Neural progenitor cell (in vitro differentiated cells): ENCODE measurements at places on chromosomes 6 and 20. TPM values are rescaled to one million over a fixed set of nuclear protein-coding genes. Genes with fewer than 3 reads are reported as not detected.

The CRISP2 gene
- not detected in 2 replicates for total RNA-seq

DNA sequence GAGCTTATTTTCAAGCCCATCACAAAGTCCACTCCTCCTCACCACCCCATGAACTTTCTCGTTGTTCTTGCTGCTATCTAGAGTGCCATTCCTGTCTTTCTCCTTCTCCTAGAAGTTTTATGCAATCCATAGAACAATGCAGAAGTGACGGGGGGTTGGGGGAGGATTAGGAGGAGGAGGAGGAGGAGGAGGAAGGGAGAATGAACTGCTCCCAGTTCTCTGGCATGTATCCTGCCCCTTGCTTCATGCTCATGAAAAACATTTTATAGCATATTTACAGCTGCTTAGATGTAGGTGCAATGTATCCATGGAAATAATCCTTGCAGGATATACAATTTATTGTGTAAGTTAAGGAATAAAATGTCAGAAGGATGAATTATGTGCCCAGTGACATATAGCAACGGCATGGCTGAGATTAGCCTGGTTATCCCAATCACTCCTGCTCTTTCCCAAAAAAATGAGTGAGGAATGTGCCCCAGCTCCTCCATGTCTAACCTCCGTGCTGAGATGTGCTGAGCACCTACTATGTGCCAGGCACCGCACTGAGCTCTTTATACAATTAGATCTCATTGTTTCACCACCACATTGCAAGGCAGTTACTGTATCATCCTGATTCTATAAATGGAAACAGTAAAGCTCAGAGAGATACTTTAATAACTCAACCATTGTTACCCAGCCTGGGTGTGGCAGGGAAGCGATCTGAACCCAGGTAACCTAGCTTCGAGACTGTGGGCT is 41.6 kb upstream of the TFAP2C start:
- no peaks in the 10 kb centered on the region for H3K36me3 ChIP-seq
- H3K4me3 ChIP-seq = no peak overlapping the region
- H3K4me1 ChIP-seq = no peaks in the 10 kb centered on the region
- no peaks in the 10 kb centered on the region for H3K27me3 ChIP-seq
- no peak overlapping the region for H3K27ac ChIP-seq

DNA sequence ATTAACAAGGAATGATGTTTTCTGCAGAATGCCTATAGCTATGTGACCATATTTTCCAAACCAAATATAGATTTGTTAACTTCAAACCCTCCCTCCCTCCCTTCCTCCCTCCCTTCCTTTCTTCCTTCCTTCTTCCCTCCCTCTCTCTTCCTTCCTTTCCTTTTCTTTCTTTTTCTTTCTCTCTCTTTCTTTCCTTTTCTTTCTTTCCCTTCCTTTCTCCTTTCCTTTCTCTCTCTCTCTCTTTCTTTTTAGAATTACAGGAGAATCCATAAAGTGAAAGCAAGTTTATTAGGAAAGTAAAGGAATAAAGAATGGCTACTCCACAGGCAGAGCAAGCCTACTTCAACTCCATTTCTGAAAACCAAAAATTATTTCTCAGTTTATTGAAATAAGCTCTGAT is 153.0 kb downstream of the AHI1 start:
- H3K27ac ChIP-seq = no peak overlapping the region
- no peak for DNase-seq
- H3K36me3 ChIP-seq = no peaks in the 10 kb centered on the region
- H3K4me1 ChIP-seq = no peaks in the 10 kb centered on the region
- no peaks in the 10 kb centered on the region for H3K27me3 ChIP-seq
- no peak overlapping the region for H3K4me3 ChIP-seq

- peak; percentile 73 for DNase-seq
- H3K36me3 ChIP-seq = no peaks in the 10 kb centered on the region
- no peak overlapping the region for H3K4me3 ChIP-seq
- no peaks in the 10 kb centered on the region for H3K27me3 ChIP-seq
- no peaks in the 10 kb centered on the region for H3K4me1 ChIP-seq
Observed at GRCh38 chr20:5448449-5449118, 131.8 kb upstream of the PROKR2 start.

GRCh38 chr6:170108890-170109587 is 181.8 kb downstream of the DLL1 start:
- no peaks in the 10 kb centered on the region for H3K27me3 ChIP-seq
- no peak overlapping the region for H3K4me3 ChIP-seq
- DNase-seq = no peak
- no peak overlapping the region for H3K27ac ChIP-seq
- no peaks in the 10 kb centered on the region for H3K36me3 ChIP-seq

GRCh38 chr20:41072915-41073314 is 44.3 kb downstream of the TOP1 start:
- no peaks in the 10 kb centered on the region for H3K27me3 ChIP-seq
- peaks cover 18% of the 10 kb centered on the region for H3K4me1 ChIP-seq
- peak overlapping the region; percentile 40 for H3K27ac ChIP-seq
- no peak for DNase-seq

The RTN4IP1 gene
- 10.2 and 11.8 TPM in 2 replicates for total RNA-seq

The BCAS1 gene
- not detected in 2 replicates for total RNA-seq

The CALHM4 gene
- total RNA-seq = not detected in 2 replicates

DNA sequence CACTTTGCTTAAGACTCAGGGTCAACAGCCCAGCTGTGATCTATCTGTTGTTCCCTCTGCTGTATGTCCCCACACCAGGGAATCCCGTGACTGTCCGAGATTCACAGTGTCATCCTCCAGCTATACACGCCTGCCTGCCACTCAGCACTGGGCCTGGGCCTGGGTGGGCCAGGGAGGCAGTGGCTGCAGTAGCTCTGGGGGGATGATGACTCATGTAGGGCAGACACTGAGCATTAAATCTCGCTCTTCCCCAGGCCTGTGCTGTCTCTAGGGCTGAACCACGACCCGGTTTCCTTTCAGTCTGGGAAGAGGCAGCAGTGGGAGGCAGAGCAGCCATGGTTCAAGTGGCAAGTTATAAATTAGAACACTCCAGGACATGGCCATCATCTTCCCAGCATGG is 173.9 kb downstream of the LRFN2 start:
- no peaks in the 10 kb centered on the region for H3K36me3 ChIP-seq
- no peak overlapping the region for H3K27ac ChIP-seq
- no peaks in the 10 kb centered on the region for H3K27me3 ChIP-seq
- no peak for DNase-seq
- no peak overlapping the region for H3K4me3 ChIP-seq
- peaks cover 7% of the 10 kb centered on the region for H3K4me1 ChIP-seq

DNA sequence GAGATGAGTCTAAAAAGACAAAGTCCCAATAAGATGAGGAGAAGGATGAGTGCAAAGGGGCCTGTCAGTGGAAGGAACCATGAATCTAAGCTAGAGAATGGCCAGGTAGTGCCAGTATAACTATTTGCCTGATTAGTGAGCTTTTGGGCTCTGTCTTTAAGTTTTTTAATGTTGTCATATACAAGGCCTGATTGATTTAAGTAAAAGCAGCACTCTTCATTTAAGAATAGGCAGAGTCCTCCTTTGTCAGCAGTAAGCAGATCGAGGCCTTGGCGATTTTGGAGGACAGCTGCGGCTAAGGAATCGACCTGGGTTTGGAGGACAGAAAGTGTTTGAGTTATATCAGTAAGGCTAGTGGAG is 753.4 kb upstream of the ADGRB3 start:
- H3K4me1 ChIP-seq = no peaks in the 10 kb centered on the region
- no peak overlapping the region for H3K4me3 ChIP-seq
- no peaks in the 10 kb centered on the region for H3K27me3 ChIP-seq
- H3K27ac ChIP-seq = no peak overlapping the region
- H3K36me3 ChIP-seq = no peaks in the 10 kb centered on the region

DNA sequence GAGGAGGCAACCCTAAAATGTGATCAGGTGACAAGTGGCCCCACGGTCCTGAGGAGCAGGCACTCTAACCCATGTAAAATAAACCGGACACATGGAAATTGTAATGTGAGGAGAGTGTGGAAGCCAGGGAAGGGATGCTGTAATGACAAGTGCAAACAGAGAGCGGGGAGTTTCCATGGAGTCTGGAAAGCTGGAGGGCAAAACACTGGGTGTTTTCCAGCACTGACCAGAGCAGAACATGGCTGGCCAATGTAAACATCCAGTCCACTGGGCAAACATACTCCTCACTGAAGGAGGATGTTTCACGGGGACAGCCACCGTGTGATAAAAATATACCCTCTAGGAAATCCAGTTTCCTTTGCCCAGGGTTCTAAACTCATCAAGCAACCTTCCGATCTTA is 219.0 kb upstream of the JARID2 start:
- no peak overlapping the region for H3K4me3 ChIP-seq
- no peaks in the 10 kb centered on the region for H3K36me3 ChIP-seq
- no peak overlapping the region for H3K27ac ChIP-seq
- no peaks in the 10 kb centered on the region for H3K27me3 ChIP-seq

- no peak for DNase-seq
- H3K27ac ChIP-seq = no peak overlapping the region
- H3K4me3 ChIP-seq = no peak overlapping the region
- H3K27me3 ChIP-seq = no peaks in the 10 kb centered on the region
- H3K36me3 ChIP-seq = no peaks in the 10 kb centered on the region
Observed at GRCh38 chr6:128464790-128465189, 55.6 kb downstream of the PTPRK start.

- H3K27me3 ChIP-seq = no peaks in the 10 kb centered on the region
- no peaks in the 10 kb centered on the region for H3K4me1 ChIP-seq
- H3K27ac ChIP-seq = no peak overlapping the region
- H3K36me3 ChIP-seq = no peaks in the 10 kb centered on the region
Observed at GRCh38 chr6:135540207-135540840, 42.8 kb upstream of the AHI1 start.
